ENCODE measurements at places on chromosomes 5 and 9.

- no peak for DNase-seq
Measured at GRCh38 chr5:80739898-80740297, 85.1 kb upstream of the DHFR start.

DNA sequence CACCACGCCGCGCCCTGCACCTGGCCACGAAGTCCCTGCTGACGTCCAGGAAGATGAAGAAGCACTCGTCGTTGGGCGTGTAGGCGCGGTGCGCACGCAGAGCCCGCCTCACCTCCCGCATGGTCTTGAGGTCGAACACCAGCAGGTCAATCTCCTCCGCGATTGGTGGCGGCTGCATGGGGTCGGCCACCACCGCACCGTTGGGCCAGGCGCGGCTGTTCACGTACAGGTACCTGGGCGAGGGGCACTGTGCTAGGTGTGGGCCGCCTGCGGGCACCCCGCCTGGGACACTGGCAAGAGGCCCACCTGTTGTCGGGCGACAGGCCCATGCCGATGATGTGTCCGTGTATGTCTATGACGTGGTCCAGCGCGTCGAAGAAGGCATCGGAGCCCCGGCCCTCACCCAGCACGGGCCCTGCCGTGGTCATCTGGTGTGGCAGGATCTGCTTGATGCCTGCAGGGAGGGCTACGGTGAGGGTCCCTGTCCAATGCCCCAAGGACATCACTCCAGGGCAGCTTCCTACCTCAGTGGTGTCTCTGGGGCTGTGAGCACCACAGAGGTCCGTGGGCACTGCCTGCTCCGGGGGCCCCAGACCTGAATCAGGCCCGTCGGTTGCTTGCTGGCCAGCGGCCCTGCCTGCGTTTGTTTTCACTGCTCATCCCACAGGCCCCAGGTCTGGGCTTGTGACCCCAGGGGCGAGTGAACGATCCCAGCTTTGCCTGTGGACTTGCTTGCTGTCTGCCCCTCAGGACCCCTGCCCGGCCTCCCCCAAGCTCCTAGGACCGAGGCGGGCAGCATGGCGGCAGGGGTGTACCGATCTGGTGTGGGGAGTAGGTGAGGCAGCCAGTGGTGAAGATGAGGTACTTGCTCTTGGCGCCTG is 3.1 kb downstream of the FBXW5 start:
- no peak for DNase-seq

DNA sequence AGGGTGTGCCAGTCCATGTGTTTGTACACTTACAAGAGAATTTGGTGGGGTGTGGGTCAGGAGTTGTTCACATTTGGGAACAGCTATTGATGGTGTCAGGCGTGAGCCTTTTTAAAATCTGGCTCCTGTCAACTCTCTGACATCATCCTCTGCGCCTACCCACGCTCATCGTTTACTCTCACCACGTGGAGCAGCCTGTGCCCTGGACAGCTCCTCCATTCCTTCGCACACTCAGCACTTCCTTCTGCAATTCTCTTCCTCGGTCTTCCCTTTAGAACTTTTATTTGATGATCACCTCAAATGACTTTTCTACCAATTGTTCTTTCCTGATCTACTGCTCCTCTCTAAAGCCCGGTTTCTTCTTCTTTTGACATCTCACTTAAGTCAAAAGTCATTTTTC is 42.1 kb upstream of the GNAQ start:
- DNase-seq = no peak

GRCh38 chr5:87410931-87411330 is 1.8 kb downstream of the CCNH start:
- no peak for DNase-seq

DNA sequence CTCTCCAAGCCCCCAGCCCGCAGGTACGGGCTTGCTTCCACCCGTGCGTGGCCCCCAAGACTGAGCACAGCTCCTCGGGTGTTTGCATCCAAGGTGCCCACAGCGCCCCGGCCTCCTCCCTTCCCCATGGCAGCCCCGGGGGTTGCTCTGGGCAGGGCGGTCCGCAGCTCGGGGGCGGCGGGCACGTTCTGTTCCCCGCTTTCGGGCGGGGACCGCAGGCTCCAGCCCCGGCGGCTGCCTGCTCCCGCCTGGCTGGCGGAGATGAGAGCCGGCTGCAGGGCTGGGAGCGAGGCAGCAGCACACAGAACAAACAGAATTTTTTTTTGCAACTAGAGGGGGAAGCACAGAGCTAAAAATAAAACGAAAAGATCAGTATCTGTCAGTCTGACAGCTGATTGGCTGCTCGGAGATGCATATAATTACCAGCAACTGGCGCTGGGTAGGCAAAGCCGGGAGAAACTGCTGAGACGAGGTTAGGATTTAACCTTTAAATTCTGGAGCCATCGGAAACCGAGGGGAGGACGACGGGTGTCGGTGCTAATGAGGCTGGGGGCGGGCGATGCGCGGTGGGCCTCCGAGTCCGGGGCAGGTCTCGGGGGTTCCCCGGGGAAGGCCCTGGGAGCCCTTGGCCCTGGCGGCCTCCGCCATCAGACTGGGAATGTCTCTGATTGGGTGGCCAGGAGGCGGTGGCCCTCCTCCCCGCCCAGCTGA is 142.7 kb upstream of the IER5L start:
- DNase-seq = peak; percentile 38

DNA sequence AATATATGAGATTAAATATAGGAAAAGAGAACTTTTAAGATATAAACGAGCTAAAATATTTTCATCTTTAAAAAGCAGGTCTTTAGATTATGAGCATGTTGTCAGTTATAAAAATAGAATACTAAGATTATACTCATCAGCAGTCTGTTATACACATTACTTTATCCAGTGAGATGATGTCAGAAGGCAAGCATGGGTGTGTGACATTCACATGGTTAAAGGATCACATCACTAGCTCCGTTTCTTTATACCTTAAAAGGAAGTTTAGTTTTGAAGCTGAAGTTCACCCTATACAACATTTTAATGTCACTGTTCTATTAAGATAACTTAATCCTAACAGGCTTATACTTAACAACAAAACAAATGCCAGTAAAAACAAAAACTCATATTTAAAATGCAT is 59.6 kb downstream of the RICTOR start:
- no peak for DNase-seq

DNA sequence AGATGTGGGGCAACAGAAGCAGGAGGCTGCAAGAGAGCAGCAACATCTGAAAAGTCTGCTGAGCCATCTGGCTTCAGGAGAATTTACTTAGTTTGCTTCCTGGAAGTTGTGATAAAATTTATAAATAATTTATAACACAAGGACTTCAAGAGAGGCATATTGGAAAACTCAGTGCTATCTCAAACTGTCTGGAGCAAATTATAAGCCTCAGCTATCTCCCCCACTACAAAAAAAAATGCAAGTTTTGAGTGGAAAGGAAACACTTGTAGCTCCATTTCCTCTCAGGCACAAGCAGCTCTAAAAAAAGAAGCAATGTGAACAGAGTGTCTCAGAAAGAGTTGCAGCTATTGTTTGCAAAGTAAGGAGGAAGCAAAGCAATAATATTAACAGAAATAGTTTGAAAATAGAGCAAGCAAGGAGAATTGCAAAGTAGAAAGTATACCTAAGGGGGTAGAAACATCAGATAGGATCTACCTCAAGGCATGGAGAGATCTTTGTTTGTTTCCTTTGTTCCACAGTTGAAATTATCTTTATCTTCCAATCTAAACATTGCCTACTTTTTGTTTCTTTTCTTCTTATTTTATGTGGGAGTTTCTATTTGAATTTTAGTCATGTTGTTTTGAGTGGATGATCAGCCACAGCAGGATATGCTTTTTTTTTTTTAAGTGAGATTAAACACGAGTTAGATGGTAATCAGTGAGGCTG is 55.9 kb upstream of the IL6ST start:
- no peak for DNase-seq

DNA sequence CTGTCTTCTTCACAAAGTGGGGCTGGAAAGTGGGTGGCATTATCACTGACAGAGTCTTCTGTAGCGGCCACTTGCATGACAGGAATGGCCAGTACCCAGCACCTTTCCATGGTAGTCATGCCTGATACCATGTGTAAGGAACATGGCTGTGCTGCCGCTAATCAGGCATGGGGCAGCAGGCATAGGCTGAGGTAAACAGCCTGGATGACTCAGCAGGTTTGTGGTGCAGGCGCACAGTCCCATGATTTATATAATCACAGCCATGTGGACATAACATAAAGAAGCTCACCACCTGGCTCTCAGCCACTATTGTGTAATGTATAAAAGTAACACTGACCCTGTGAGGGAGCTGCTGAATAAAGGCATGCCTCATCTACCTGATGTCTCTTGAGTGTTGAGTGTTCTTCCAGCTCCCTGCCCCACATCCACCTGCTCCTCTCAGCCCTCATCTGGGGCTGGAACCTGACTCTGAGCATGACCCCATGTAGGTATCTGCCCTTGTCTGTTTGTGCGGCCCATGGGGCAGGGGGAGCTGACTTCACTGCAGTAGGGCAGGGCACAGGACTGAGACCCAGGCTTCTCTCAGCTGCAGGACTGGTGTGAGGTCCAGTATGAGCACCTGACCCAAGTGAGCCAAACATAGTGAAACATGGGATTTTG is 13.2 kb upstream of the ICE1 start:
- DNase-seq = no peak

- no peak for DNase-seq
Measured at GRCh38 chr5:86439593-86440110, 178.1 kb upstream of the COX7C start.

- DNase-seq = peak; percentile 46
Measured at GRCh38 chr9:127505396-127506116, 54.2 kb downstream of the LRSAM1 start.

- no peak for DNase-seq
Measured at GRCh38 chr5:128007939-128008338, 75.6 kb upstream of the SLC12A2 start.

- peak; percentile 16 for DNase-seq
Measured at GRCh38 chr9:96071076-96071814, 195.8 kb downstream of the ERCC6L2 start.

- DNase-seq = no peak
Measured at GRCh38 chr9:15240927-15241326, 66.1 kb downstream of the TTC39B start.

GRCh38 chr5:53481159-53481886 is 894 bp downstream of the FST start:
- DNase-seq = no peak

DNA sequence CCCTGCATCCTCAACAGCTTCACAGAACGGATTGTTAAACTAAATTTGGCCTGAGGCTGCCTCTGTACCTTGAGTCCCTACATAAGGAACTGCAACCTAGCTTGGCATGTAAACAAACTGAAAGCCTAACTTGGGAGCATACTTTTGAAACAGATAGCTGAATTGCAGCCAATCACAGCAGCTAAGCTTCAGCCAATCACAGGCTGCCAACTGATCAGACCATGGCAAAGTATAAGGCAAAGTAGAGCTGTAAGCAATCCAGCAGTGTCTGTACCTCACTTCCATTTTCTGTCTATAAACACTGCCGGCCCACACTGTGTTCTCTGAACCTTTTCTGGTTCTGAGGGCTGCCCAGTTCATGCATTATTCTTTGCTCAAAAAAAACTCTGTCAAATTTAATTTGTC is 8.9 kb upstream of the ZNF483 start:
- no peak for DNase-seq

Data from activated CD4-positive, alpha-beta T cell treated with anti-CD3 and anti-CD28 coated beads, Interleukin-2, amount 50 U/mL, for 48 hours (primary cell).